ENCODE measurements at places on chromosomes 1 and 21.

GRCh38 chr21:16388911-16389560 lies 659.3 kb downstream of the USP25 start:
- no peak for DNase-seq

DNA sequence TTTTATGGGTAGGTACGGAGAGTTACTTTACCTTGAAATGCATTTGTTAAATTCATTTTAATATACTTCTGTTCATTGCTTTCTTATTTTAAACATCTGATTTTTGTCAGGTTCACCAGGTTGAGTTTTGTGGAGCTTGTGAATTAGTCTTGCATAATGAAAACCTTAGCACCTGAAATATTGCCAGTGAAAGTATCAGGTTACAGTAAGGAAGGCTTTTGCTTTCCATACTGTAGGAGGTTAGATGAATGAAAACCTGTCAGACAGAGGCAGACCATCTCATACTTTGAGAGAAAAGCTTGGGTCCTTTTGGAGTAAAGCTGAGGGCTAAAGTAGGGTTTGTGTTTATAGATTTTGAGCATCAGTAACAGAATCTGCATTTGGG lies 34.7 kb downstream of the THRAP3 start:
- no peak for DNase-seq

DNA sequence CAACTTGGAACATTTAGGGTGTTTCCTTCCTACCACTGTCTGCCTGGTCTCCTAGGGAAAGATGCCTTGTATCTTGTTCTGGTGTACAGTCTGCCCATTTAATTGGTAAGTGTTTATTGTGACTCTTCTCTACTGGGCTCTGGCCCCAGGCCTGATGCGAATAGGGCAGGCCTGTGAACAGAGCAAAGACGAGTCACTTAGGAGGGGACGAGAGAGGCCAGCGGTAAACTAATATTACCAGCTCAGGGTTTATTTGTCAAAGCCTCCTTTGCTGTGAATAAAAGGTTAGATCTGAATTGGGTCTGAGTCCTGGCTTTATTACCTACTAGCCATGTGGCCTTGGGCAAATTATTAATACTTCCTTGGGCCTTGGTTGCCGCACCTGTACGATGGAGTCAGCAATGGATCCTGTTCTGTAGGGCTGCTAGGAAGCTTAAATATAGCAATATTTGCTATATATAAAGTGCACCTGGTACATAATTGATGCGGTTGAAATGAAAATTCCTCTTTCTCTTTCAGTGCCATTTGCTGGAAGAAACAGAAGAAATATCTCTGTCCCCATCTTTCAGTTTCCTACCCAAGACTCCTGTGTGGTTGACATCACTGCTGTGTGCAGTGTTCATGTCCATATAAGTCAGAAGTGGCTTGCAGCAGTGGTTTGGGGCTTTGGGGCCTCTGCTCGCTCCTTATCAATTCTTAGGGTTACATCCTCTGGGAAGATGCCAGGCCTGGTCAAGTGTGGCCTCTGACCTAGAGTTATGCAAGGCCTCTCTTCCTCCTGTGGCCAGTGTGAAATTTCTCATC lies 32.4 kb downstream of the MAPKAPK2 start:
- no peak for DNase-seq

DNA sequence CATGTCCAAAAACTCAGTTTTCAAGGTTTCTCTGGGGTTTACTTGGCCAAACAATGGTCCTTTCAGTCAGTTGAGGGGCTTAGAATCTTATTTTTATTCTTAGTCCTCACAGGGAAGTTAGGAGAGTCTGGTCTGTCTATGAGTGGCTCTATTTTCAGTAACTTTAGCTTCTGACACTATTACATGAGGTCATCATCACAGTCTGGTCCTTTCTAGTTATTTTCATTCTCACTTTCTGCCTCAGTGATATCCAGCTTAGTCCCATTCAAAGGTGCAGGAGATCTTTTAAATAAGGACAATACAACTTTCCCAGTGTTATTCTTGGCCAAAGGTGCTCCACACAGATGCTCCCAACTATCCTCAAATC lies 30.0 kb upstream of the FGGY start:
- DNase-seq = no peak

- DNase-seq = no peak
Measured at GRCh38 chr1:210025870-210026269, 87.9 kb downstream of the SYT14 start.

- DNase-seq = no peak
Measured at GRCh38 chr1:177975588-177976495, 6.0 kb upstream of the SEC16B start.

DNA sequence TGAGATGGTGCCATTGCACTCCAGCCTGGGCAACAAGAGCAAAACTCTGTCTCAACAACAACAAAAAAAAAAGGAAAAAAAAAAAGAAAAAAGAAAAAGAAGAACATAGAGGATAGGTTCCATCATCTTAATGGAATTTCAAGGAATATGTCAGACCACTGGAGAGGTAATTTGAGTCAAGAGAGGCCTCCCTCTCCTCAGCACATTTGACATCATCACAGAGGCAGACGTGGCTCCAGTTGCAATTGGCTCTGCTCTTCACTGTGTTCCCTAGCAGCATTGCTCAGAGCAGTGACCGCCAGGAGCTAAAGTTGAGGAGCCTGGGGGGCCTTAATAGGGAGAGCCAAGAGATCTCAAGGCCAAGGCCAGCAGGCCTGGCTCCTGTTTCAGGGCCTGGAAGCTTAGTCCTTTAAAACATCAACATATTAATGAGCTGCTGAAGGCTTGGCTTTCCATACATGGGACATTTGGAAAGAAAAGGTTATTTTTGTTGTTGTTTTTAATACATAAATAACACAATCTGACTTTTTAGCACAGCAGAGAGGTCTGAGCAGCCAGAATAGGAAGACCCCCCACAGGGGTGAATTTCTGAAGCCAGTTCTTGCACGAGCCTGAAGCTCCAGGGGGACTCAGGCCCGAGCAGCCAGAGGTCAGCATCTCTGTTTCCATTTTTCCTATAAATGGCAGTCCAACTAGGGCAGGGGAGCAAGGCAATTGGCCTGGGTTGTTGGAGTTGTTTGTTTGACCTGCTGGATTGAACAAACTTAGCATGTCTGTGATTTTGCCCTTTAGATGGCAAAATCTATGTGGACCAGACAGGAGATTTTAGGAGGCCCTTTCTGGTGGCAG lies 118.3 kb upstream of the FGGY start:
- DNase-seq = no peak

GRCh38 chr1:21940492-21940891 lies 3.4 kb upstream of the HSPG2 start:
- DNase-seq = no peak

- peak; percentile 68 for DNase-seq
Measured at GRCh38 chr1:28510970-28511440, 5.2 kb downstream of the RCC1 start.

DNA sequence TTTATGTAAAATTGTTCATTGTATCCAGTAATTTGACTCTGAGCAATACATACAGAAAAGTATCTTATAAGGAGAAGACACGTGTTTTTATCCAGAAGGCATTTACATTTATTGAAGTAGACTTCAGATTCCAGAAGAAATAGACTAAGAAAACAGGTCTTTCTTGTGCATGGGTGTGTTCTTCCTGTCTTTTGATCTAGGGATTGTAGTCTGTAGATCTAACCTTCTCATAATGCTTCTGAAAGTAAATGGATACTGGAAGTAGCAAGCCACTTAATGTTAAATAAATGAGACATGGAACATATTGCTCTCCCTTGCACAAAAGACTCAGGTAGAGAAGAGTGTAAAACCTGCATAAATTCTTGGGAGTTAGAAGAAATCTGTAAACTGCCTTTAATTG lies 853.2 kb upstream of the B3GALT2 start:
- DNase-seq = no peak

DNA sequence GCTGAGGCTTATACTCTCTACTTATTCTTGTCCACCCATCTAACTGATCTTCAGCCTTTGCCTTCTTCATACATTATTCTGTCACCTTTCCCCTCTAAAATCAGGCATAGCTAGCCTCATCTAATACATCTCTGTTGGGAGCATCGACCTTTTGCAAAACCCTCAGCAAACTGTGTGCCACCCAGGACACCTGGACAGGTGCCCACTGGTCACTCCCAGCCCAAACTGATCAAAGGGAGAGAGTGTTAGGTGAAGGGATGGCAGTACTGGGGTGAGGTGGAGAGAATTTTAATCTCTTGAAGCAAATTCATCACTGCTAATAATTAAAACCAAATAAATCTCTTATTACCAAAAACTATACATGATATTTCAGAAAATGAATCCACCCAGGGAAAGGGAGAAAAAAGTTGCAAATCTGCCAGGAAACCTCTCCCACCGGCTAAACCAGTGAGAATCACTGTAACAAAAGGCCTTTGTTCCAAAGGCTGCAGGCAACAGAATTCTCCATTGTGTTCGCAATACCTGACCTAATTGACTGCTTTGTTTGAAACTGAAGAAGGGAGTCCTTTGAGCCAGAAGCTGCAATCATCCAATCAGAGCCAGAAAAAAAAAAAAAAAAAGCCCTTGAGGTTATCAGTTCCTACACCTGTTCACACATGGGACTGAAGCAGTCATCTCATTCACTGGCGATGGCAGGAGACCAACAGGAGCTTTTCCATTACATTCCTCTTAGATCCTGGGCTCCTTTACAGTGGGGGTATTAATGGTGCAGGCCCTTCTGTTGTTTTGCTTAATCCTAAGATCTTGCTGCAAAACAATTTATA lies 172.6 kb downstream of the APP start:
- no peak for DNase-seq

DNA sequence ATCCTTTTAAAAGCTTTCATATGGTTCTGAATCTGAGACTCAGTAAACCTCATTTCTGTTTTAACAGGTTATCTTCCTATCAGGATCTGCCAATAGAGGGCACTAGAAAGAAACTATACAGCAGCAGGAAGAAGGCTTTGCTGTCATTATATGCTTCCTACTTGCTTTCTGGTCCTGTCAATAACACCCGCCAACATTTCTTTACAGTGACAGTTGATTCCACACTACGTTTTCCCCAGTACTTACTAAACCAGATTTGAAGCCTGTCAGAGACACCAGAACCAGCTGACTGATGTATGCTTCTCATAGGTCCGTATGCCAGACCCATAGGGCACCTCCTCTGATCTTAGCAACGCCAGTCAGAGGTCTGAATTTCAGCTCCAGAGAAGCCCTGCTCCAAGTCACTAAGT lies 341.0 kb upstream of the NEGR1 start:
- DNase-seq = peak; percentile 15

GRCh38 chr21:35032474-35033263 lies 16.4 kb downstream of the RUNX1 start:
- DNase-seq = peak; percentile 14

- no peak for DNase-seq
Measured at GRCh38 chr1:178134061-178134460, 40.2 kb downstream of the RASAL2 start.

DNA sequence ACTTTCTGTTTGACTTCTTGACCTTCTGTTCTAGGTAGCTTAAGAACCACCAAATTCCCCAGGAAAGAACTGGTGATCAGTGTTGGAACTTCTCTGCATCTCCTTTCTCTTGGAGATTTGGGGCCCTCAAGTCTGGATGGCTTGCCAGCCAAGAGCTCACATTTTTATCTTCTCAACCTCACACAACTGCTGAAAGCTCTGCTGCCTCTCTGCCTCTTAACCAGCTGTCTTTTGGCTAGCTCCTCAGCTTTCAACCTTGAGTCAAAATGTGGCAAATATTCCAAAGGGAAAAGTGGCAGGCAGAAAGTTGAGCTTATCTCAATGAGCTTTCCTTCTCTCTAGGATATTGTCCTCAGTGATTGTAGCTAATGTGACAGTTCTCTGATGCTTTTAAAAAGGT lies 89.2 kb upstream of the CCDC190 start:
- DNase-seq = no peak

DNA sequence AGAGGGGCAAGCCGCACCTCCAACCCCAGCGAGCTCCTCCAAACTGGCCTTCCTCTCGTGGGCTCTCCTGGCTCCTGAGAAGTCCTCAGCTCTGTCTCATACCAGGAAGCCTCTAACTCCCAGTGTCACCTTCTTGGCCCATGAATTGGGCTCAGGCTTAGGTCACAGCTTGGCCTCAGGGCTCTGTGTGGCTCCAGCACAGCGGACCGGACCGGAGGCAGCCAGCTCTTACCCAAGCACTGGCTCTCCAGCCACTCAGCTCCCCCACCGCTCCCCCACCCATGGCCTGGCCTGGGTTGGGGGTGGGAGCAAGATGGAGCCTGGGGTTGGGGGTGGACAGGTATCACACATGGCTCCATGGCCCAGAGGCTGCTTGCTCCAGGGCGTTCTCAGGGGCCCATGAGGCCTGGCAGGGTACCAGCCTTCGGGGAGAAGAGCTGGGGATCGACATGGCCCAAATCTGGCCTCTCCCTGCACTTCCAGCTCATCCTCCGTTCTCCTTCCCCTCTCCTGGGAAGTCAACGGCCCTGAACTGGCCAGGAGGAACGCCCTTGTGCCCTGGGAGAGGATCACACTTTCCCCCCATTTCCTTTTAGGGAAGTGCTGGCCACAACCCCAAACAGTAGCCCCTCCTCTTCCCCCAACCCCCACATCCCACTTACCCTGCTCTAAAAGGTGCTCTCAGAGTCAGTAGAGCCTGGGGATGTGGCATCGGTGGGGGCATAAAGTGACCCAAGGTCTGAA lies 97.5 kb downstream of the CASZ1 start:
- no peak for DNase-seq

- no peak for DNase-seq
Measured at GRCh38 chr1:196544617-196545016, 63.6 kb downstream of the KCNT2 start.

DNA sequence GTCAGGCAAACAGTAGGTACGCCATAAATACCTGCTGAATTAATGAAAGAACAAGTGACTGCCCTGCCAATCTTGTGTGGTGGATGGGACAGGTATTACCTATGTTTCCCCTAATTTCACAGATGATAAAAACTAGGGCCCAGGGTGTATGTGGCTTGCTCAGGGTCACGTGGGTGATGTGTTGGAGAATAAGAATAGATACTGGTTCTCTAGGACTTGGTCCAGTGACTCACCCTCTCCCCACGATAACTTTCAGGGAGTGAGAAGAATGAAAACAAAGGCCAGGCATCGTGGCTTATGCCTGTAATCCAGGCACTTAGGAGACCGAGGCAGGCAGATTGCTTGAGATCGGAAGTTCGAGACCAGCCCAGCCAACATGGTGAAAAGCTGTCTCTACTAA lies 26.7 kb downstream of the SLC26A9 start:
- DNase-seq = peak; percentile 8

- no peak for DNase-seq
Measured at GRCh38 chr1:77906019-77906545, 17.7 kb downstream of the NEXN start.

GRCh38 chr1:64967381-64967780 lies 1.0 kb upstream of the JAK1 start:
- DNase-seq = no peak
